ENCODE measurements at places on chromosomes 11 and 22.

DNA sequence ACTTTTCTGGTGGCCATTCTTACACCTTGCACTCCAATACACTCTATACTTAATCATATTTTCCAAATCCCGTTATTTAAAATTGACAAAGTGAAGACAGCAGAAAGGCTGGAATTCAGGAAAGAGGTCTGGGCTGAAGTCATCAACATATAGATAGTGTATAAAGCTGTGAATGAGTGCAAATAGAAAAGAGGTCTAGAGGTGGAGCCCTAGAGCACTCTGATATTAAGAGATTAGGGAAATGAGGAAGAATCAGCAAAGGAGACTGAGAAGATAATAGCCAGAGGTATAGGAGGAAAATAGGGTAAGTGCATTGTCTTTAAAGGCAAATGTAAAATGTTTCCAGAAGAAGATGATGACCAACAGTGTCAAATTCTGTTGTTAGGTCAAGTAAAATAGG lies 7.9 kb downstream of the CTR9 start:
- DNase-seq, result no peak

DNA sequence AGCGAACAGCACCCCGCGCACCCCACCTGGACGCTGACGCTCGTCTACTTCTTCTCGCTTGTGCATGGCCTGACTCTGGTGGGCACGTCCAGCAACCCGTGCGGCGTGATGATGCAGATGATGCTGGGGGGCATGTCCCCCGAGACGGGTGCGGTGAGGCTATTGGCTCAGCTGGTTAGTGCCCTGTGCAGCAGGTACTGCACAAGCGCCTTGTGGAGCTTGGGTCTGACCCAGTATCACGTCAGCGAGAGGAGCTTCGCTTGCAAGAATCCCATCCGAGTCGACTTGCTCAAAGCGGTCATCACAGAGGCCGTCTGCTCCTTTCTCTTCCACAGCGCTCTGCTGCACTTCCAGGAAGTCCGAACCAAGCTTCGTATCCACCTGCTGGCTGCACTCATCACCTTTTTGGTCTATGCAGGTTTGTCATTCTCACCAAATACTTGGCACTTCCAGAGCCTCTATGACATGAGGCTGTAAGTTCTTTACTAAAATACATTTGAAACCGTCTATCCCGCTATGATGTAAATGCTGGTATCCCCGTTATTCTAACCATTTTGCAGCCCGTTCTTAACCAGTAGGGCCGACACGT lies 535 bp downstream of the AQP11 start:
- DNase-seq, result no peak

GRCh38 chr11:46838501-46838900 lies 7.6 kb downstream of the CKAP5 start:
- DNase-seq, result no peak

- DNase-seq, result no peak
Measured at GRCh38 chr11:95074792-95075563, 8.3 kb downstream of the SRSF8 start.

DNA sequence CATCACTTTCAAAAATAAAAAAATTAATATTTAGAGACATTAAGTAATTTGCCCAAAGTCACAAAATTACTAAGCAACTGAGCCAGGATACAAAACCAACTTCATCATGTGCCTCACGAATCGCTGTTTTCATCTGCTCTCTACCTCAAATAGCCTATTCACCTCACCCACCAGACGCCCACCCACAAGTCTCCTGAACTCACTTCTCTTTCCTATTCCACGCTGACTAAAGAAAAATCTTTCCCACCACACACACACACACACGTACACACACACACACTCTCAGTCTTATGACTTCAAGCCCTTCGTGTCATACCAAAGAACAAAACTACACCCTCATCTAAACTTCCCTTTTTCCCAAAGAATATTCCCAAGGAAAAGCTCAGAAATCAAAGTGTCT lies 2.2 kb downstream of the OR8B12 start:
- DNase-seq, result no peak
